SK-N-DZ (cell line): ENCODE measurements at places on chromosomes 6 and 20.

DNA sequence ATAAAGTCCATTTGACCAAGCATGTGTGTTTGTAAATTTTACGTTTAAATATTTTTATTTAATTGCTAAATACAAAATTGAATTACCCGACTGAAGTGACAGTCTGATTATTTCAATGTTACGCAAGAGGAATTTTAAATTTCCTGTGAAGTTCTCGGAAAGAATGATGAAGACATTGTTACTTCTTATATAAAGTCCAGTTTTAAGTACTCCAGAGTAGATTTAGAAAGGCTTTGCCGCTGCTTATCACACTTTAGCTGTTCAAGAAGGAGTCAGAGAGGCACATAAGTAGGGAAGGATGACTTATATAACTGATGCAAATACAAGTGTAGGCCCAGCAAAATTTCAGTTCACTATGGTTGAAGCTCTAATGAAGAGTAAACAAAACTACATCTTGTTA, 265.1 kb upstream of the CITED2 start:
- no peak for DNase-seq

DNA sequence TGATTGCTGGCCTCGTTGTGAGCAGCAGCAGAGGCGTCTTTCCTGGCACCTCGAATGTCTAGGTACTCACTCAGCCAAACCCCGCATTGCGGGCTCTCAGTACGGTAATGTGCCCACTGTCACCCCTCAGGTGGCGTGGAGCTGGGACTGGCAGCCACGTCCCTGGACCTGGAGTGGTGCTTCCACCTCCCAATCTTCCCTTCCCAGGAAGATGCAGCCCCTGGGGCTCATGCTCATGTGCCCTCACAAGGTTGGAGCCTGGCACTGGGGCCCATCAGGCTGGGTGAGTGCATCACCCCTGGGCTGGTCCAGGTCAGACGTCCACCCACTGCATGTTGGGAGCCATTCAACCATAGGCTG, 75.7 kb downstream of the TCP11 start:
- no peak for DNase-seq

DNA sequence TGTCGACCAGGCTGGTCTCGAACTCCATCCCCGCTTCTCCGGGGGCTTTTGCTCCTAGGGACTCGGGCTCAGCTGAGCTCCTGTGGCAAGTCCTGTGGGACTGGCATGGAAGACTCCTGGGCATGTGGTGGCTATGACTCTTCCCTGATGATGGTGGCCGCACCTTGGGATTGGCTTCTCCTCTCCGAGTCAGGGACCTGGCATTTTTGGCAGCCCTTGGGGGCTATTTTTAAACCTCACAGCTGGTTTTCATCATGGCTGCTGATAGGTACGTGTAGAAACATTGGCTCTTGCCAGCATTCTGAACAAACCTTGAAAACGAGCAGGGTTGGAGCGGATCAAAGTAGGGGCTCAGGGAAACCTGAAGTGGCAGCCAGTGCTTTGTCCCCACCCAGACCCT, 54.1 kb downstream of the RBM38 start:
- DNase-seq: no peak

GRCh38 chr6:134898575-134898974, 51.3 kb downstream of the ALDH8A1 start:
- no peak for DNase-seq

GRCh38 chr6:13288969-13289391, 39.4 kb downstream of the TBC1D7 start:
- no peak for DNase-seq

DNA sequence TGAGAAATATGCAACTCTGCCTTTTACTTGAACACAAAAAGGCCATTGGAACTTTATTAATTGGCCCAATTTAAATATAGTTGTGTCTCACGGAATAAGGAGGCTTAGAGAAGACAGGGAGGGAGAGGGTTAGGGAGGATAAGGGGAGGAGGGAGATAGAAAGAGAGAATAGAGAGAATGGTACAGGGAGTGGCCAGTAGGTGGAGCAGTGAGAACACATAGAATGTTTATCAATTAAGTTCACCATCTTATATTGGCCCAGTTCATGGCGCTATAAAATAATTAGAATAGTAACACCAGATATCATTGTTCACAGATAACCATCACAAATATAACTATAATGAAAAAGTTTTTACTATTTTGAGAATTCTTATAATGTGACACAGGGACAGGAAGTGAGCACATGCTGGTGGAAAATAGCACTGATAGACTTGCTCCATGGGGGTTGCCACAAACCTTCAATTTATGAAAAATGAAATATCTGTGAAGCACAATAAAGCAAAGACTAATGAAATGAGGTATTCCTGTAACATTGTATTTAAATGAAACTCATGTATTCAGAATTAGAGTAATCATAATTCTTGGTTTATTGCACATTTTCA, 374.1 kb upstream of the MANEA start:
- peak; percentile 63 for DNase-seq

DNA sequence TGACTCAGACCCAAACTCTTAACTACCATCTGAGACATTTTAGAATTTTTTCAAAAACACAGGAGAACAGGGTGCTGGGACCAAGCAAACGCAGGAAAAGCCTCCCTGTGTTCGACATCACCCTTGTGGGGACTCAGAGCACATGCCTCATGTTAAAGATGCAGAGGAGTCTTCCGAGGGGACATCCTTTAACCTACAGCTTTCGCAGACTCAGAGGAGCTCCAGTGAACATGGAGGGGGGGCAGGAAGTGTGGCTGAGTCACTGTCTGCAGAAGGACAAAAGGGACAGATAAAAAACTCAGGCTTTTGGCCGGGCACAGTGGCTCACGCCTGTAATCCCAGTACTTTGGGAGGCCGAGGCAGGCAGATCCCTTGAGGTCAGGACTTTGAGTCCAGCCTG, 15.1 kb downstream of the BMP7 start:
- no peak for DNase-seq

GRCh38 chr20:42924215-42924614, 265.5 kb downstream of the PTPRT start:
- no peak for DNase-seq

DNA sequence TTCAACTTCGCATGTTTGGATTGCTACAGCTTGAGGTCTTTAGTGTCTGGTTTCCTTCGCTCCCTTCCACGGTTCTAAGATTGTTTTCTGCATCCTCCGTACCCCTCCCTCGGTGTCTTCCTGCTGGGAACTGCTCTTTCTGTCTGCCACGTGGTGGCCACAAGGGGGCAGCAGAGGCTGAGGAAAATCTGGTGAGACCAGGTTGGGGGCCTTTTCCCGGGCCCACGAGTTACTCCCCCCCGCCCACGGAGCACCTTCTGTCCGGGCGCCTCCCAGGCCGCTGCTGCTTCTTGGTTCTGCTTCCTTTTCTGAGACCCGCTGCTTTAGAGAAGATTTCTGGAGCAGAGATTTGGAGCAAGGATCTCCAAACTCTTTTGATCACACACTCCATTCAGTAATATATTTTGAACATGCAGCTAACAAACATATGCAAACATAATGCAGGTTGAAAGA, 21.1 kb upstream of the NOTCH4 start:
- DNase-seq: peak; percentile 72

GRCh38 chr6:168032005-168032760, 34.7 kb downstream of the KIF25 start:
- DNase-seq: no peak

- no peak for DNase-seq
Measured at GRCh38 chr20:59157064-59157463, 6.6 kb upstream of the ZNF831 start.

GRCh38 chr6:158311626-158312025, 639 bp upstream of the TULP4 start:
- no peak for DNase-seq

DNA sequence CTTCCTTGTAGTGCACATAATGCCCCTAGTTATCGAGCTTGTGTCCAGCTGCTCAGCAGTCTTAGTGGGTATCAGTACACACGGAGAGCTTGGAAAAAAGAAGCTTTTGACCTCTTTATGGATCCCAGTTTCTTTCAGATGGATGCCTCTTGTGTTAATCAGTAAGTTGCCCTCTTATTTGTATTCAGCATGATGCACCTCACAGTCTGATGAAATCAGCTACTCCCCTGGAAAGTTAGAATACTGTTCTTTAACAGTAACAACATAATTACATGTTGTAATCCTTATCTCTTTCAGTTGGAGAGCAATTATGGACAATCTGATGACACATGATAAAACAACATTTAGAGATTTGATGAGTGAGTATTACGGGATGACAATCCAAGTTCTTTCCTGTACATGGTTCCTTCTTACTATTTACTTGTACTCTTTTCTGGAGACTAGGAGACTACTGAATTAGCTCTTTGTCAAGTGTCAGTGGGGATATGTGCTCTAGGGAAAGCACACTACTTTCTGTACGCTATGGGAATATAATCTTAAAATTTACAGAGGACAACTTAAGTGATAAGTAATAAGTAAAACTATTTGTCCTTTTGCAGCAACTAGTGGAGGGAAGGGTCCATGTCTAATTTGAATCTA, 39.1 kb downstream of the PGM3 start:
- no peak for DNase-seq

DNA sequence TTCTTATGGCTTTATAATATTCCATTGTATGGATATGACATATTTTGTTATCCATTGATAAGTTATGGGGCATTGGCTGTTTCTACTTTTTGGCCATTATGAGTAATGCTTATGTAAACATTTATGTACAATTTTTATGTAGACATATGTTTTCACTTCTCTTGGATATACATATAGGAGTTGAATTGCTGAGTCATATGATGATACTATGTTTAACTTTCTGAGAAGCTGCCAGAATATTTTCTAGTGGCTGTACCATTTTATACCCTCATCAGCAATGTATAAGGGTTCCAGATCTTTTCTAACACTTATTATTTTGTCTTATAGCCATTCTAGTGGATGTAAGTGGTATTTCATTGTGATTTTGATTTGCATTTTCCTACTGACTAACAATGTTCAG, 23.1 kb downstream of the OTOR start:
- DNase-seq: no peak

DNA sequence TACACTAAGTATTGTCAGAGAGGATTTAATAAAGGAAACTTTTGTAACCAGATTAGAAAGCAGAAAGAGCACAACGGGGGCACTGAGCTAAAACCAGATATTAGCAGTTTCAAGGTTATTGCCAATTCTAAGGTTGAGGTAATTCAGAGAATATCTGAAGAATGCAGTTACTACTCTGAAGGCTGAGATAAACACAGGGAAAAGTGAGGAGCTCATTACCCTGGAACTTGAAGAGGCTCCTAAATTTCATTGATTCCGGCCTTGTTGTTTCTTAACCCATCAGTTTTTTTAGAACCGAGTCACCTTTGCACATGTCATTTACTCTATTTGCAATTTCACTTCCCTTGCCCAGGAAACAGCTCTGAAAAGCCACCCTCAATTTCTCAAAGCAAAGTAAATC, 72.4 kb upstream of the BTBD3 start:
- DNase-seq: no peak

GRCh38 chr6:144667532-144668503, 382.7 kb downstream of the UTRN start:
- no peak for DNase-seq

- DNase-seq: no peak
Measured at GRCh38 chr6:35214869-35215664, 1.3 kb downstream of the SCUBE3 start.

DNA sequence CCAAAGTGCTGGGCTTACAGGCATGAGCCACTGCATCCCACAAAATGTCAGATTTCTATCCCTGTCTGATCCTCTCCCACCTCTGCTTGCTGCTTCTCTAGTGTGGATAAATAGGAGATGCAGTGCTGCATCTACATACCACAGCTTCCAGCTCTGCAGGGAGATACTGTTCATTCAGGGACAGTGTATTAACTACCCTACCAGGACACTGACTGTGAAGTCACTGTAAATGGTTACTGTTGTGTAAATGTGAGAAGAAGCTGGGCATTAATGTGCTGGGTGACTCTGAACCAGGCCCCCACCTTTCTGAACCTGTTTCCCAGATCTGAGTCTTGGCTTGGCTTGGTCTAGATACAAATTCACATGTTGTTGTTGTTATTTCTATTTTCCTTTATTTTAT, 488.6 kb upstream of the SULF2 start:
- DNase-seq: no peak

DNA sequence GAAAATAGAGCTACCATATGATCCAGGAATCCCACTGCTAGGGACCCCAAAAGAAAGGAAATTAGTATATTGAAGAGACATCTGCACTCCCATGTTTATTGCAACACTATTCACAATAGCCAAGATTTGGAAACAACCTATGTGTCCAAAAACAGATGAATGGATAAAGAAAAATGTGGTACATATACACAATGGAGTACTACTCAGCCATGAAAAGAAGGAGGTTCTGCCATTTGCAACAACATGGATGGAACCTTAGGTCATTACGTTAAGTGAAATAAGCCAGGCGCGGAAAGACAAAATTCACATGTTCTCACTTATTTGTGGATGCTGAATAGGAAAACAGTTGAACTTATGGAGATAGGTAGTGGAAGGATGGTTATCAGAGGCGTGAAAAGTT, 137.3 kb downstream of the ADAT2 start:
- no peak for DNase-seq

DNA sequence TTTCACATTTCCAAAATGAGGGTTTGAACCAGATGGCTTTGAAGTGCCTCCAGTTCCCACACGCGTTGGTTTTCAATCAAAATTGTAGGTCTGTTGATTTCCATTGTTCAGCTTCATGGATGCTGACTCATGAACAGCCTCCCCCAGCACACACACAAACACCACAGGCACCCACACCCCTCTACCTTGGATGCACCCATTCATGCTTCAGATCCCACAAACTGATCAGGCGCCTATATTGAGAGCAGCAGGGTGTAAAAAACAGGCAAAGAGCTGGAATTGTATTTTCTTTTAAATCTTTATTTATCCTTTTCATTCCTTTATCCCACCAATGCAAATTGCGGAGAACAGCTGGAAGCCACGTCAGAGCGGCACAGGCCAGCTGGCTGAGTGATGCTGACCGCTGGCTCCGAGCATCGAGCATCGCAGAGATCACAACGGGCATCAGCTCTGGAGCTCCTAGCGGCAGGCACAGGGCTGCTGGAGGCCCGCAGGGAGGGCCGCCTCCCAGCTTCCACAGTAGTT, 29.3 kb upstream of the TBC1D7 start:
- no peak for DNase-seq

GRCh38 chr6:15317934-15318902, 72.3 kb downstream of the JARID2 start:
- peak; percentile 23 for DNase-seq

GRCh38 chr6:109143191-109143590, 47.9 kb downstream of the CEP57L1 start:
- DNase-seq: no peak

DNA sequence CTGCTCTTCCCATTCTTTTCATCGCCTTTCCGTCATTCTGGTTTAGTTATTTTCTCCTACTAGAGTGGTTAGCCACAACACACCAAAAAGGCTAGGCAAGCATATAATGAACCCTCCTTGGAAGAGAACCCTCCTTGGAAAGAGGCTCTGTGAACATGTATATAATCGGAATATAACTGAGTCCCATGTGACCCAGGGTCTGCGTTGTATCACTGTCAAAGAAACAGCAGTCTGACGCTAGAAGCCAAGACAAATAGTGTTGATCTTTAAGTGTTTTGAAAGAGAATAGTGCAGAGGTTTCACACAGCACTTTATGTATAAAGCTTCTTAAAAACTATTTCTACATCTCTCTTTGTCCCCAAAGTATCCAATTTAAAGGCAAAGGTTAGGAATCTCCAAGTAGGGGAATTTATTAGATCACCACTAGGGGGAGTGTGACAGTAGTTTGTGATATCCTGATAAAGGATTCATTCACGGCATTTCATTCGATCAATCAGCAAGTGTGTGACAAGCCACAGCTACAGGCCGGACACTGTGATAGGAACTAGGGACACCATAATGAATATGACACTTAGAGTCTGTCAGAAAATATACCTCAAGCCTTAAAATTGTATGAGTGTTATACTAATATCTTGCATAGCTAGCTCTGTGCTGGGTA, 395.3 kb downstream of the CD109 start:
- peak; percentile 45 for DNase-seq
